Kidney epithelial cell (primary cell): ENCODE measurements at places on chromosomes 7 and 10. TPM values are rescaled to one million over a fixed set of nuclear protein-coding genes. Genes with fewer than 3 reads are reported as not detected.

DNA sequence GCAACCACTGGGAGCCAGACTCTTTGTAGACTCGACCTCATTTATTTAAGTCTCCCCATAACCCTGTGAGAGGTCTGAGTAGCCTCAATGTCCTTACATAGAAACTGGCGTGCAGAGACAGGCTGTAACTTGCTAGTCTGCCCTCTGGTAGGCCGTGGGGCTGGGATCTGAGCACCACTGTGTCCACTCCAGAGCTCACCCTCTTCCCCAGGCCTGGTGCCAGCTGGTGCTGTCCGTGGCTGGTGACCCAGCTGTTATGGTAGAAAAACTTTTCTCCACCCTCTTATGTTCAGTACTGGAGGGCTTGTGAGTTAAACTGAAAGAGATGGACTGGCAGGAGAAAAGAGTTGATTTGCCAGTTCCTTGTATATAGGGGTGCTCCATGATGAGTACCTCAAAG is 41.9 kb downstream of the ADAMTS14 start:
- no peak for DNase-seq

- no peak for DNase-seq
These were observed 63.5 kb downstream of the ZNF365 start for GRCh38 chr10:62437696-62438095.

GRCh38 chr10:34988397-34989067 is 101.6 kb downstream of the CUL2 start:
- DNase-seq = no peak

DNA sequence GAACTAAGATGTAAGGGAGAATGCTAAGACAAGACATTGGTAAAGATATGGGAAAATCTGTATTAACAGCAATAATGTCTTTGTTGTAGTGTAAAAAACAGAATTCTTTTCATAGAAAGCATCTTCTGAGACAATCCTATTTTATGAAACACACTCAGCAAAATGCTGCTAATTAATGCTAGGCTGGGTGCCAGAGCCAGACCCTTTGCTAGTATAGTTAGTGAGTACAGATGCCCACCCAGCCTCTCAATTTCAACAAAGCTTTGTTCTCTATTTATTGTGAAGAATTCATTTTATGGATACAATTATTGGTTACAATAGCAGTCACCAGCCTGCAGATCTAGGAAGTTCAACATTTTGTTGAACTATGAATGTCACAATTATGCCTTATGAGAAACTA is 131.0 kb downstream of the SEM1 start:
- no peak for DNase-seq

DNA sequence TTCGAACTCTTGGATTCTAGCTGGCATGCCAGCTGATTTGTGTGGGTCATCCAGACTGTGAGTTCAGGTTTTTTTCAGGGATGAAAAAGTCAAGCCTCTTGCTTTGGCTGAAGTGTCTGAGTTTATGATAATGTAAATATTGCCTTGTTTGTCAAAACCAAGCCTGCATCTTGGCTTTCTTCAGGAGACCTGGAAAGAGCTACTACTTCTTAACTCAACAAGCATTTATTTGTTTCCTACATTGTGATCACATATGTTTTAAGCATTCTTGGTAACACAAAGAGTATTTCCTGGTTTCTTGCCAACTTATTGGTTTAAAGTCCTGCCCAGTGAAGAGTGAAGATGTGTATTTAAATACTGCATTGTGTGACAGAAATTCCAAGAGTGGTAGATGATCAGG is 407.1 kb downstream of the LRMDA start:
- no peak for DNase-seq

- no peak for DNase-seq
These were observed 4.9 kb downstream of the SMURF1 start for GRCh38 chr7:99139036-99139435.

GRCh38 chr10:95790982-95791381 is 35.0 kb downstream of the ENTPD1 start:
- no peak for DNase-seq

- no peak for DNase-seq
These were observed 9.0 kb upstream of the CFTR start for GRCh38 chr7:117470777-117471176.

DNA sequence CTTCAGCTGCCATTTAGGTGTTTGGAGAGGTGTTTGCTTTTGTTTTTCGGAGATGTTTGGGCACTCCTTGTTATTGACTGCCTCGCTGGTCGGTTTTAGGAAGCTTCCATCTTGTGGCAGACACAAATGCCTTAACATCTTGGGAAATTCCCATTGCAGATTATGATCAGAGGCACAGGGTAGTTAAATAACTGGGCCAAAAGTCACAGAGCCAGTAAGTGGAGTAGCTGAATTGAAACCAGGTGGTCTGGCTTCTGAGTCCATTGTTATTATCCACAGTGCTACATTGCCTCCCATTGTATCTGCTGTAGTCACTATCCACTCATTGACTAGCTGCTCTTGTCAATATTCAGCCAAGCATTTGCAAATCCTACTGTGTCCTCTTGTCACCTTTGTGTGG is 138.2 kb upstream of the PLPP4 start:
- no peak for DNase-seq

DNA sequence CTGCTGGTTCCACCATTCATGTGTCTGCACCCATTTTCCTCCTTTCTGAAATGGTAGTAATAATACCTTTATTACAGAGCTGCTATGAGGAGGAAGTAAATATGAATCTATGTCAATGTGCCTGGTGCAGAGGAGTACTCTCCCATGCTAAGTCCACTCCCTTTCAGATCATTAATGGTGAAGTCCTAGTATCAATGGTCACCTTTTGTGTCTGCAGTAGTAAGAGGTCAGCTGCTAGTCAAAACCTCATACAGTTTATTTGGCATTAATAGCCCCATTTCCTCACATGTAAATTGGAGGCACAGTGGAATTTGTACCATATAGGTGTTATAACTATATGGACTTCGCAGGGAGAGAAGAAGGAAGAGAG is 581.0 kb downstream of the REEP3 start:
- DNase-seq = no peak

DNA sequence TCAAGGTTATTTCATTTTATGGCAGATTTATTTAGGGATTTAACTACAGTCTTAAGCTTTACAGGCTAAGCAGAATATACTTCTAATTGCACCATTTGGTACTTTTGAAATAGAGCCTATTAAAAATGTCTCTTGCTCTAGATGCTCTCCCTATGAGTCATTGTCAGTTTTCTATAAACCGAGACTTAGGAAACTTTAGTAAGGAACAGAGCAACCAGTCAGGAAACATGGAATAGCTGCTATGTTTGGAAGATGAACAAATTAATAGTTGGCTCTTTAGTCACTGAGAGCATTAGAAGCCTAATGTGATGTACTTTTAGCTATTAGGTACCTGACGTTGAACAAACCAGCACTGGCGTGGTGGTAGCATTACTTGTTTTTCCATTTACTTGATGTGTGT is 35.3 kb downstream of the INPP5F start:
- DNase-seq = no peak

- no peak for DNase-seq
These were observed 554.2 kb downstream of the TCERG1L start for GRCh38 chr10:130757271-130757670.

GRCh38 chr7:98974906-98975816 is 96.8 kb downstream of the TRRAP start:
- no peak for DNase-seq

DNA sequence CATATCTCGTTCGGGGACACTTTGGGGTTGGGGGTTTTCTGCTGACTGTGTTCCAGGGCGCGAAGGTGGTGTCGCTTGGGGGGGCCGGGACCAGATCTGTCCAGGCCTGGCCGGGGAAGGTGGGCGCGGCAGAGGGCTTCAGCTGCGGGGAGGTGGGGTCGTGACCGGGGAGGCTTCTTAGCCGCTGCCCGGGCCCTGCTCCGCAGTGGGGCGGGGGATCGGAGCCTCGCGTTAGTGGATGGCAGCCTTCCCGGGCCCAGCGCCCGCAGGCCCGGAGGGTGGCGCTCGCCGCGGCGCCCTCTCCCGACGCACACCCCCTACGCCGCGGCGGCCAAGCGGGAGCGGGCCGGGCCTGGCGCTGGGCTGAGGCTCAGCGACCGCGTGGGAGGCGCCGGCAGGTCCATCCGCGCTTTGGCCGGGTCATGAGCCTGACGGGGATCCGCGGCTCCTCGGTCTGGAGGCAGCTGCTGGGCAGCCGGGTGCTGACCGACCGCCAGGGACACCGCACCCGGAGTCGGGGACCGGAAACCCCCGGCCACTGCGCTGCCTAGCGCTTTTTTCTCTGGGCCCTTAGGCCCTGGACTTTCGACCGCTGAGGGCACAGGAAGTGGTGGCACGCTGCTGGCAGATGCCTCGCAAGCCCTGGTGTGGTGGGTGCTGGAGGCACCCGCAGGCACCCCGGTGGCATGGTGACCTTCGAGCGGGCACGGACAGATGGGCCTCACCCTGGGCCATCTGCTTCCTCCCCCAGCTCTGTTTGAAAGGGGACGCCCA is 1.2 kb downstream of the AGAP3 start:
- no peak for DNase-seq

GRCh38 chr10:488933-489215 is 200.6 kb downstream of the DIP2C start:
- no peak for DNase-seq

- DNase-seq = no peak
These were observed 60.4 kb downstream of the FOXI2 start for GRCh38 chr10:127797339-127797738.

GRCh38 chr10:131852823-131853609 is 47.8 kb upstream of the PPP2R2D start:
- no peak for DNase-seq

DNA sequence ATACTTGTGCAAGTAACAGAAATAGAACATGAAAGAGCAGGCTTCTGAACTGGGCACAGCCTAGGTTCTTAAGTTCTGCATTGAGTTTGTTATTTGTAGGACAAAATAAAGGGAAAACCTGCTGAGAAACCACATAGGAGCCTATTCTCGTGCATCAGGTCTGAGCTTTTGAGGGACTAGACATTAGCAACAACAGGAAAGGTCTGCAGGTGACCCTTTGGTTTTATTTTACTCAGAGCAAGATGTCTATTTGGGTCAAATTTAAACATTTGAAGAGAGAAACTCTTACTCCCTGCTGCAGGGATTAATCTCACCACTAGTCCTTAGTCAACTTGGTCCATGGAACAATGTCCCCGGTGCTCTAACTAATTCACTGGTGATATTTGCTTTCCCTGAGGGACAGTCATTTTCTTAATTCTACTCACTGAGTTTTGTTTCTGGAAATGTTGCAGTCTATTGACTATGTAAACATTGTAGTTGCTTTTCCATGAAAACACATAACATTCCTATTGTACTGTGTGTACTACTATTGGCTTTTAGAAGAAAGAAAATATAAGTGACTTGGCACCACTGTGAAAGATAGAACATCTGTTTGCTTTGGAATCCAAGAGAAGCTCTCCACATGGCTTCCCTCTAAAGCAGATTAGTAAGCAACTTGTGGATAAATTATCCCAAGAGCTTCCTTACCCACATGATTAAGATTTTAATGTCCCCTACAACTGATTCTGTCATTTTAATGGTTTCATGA is 108.2 kb downstream of the CHRM2 start:
- DNase-seq = no peak

- DNase-seq = no peak
These were observed 65.2 kb downstream of the DKK1 start for GRCh38 chr10:52379287-52379686.

GRCh38 chr10:33047655-33048054 is 89.6 kb upstream of the ITGB1 start:
- DNase-seq = no peak

DNA sequence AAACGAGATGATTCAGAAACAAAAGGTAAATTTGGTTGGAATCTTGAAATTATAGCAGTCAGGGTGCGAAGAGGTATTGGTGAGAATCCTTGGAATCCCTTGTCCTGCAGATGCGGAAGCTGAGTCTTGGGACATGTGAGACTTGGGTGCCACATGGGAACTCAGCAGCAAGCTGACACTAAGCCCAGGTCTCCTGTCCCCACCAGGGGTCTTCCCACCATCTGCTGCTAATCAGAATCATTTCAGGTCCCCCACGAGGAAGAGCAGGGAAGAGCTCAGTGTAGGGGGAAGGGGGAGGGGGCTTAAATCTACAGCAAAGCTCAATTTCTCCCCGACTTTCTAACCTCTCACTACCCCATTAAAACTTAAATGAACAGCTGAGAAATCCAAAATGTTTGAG is 126.1 kb upstream of the BMPER start:
- DNase-seq = no peak

The CUL1 gene
- 38.7 and 41.3 TPM in 2 replicates for total RNA-seq

The FEZF1 gene
- total RNA-seq = not detected in 2 replicates

The MSANTD7 gene
- 12.0 and 13.4 TPM in 2 replicates for total RNA-seq

The IL6 gene
- 8.5 and 16.2 TPM in 2 replicates for total RNA-seq

The PRR15 gene
- 16.2 and 21.4 TPM in 2 replicates for total RNA-seq

The CYP3A5 gene
- total RNA-seq = 0.25 TPM in 1 of 2 replicates, not detected in the other

The TMEM213 gene
- not detected in 2 replicates for total RNA-seq

The STOX1 gene
- 0.21 and 0.71 TPM in 2 replicates for total RNA-seq

The TYW1B gene
- total RNA-seq = 8.4 and 8.7 TPM in 2 replicates

The CLDN3 gene
- 100 and 123 TPM in 2 replicates for total RNA-seq

The NEURL1 gene
- total RNA-seq = 1.3 and 2.1 TPM in 2 replicates
